ENCODE measurements at places on chromosomes 2 and 18.
A peak's percentile ranks its signal among the peaks of the same experiment; 100 is the strongest.

DNA sequence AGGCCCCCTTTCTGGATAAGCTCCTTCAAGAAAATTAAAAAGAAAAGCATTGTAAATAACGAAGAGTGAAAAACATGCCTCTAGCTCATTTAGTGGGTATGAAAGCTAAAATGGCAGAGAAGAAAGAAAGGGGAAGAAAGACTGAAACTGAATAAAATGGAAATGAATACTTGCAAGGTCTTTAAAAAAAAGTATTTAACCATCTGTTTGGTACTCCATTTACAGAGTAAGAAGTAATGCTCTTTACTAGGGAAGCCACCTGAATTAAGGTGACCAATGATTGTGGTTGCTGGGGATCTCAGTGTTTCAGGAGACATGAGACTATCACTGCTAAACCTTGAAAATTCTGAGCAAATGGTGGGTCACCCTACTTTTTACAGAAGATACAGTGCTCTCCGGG is 17.7 kb upstream of the ARL5A start:
- DNase-seq, result no peak

- DNase-seq, result no peak
These were observed 25.4 kb downstream of the SH3YL1 start for GRCh38 chr2:238431-238830.

DNA sequence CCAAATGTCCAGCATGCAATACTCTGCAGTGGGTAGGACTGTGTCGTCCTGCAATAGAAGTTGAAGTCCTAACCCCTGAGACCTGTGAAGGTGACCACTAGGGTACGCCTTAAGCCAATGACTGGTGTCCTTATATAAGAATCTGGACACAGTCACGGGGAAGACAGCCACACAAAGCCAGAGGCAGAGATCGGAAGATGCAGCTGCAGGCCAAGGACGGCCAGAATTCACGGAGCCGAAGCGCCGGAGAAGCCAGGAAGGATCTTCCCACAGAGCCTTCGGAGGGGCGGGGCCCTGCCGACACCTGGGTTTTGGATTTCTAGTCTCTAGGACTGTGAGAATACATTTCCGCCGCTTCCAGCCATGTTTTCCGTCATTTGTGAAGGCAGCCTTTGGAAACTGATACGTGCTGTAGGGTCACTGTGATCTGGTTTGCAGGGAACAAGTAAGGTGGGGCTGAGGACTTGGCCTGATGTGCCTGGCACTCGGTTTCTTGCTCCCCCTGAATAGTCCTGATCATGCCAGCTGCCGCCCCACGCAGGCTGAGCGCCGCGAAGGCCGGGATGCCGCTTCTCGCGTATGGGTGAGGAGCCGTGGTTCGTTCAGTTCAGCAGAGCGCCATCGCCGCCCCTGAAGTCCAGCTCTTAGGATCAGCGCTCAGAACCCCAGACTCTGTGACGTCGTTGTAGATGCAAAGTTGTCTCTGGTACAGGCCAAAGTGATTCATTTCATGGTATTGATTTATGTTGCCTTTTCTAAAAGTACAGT is 38.7 kb downstream of the PTGR3 start:
- no peak for DNase-seq

GRCh38 chr2:234793212-234793785 is 158.5 kb upstream of the SH3BP4 start:
- DNase-seq, result no peak

- DNase-seq, result no peak
These were observed 239.1 kb downstream of the KCNS3 start for GRCh38 chr2:18117592-18117991.

DNA sequence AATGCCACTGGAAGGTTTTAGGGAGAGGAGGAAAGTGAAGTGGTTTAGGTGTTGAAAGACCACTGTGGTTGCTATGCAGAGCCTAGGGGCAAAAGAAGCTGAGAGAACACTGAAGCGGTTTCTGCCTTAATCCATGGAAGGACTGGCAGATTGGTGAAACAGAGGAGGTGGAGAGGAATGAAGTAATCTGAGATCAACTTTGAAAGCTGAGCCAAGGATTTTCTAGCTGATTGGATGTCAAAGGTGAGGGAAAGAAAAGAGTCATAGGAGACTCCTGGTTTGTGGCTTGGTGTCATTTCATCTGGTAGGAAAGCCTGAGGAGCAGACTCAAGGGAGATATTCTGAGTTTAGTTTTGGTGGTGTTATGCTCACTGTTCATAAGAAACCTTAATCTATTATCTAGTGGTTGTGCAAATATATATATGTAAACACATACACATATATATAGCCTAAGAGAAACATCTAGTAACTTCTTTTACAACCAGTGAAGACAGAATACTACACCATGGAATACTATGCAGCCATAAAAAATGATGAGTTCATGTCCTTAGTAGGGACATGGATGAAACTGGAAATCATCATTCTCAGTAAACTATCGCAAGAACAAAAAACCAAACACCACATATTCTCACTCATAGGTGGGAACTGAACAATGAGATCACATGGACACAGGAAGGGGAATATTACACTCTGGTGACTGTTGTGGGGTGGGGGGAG is 134.1 kb upstream of the CREB1 start:
- DNase-seq, result no peak

- no peak for DNase-seq
These were observed 67.1 kb downstream of the SUMO1 start for GRCh38 chr2:202171241-202171825.

DNA sequence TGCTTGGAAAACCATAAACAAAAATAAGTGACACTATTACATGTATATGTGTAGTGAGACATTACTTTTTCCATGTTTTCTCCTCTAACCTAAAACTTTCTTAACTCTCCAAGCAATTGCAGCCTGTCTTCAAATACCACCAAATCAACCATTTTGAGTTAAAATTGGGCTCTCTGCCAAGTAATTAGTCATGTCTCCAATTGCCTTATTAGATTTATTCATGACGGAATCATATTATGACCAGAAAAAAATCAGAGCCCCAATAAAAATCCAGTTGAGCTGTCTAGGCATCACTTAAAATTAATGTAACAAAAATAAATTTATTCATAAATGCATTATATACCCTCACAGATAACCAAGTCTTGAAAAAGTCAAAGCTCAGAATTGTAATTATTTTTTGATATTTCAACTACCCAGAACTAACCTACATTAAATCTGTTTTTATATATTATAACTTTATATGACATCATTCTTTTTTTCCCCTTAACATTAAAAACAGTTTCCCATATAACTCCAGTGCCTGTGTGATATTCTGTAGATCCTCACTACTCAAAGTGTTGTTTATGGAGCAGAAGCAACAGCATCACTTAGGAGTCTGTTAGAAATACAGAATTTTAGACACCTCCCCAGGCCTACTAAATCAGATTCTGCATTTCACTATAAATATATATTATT is 157.0 kb downstream of the ERBB4 start:
- peak; percentile 20 for DNase-seq

- DNase-seq, result no peak
These were observed 147.2 kb upstream of the NFATC1 start for GRCh38 chr18:79248495-79249060.

DNA sequence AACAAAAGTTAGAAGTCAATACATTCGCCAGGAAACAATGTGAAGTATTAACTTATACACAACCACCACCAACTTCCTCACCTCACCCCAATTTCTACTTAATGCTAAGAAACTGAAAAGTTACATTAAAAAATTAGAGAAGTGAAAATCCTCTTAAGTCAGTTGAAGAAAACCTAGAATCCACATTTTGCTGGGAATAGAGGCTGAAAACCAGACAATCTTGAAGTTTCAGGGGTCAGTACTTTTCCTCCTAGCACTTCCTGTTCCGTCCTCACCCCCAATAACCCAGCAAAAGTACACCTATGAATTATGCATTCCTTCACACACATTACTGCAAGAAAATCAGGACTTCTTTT is 6.3 kb downstream of the YES1 start:
- DNase-seq, result no peak

- no peak for DNase-seq
These were observed 41.4 kb downstream of the PKP4 start for GRCh38 chr2:158498043-158498748.

GRCh38 chr2:151265991-151266390 is 4.3 kb upstream of the RBM43 start:
- no peak for DNase-seq

- no peak for DNase-seq
These were observed 100.3 kb upstream of the MBOAT2 start for GRCh38 chr2:9103663-9104277.

DNA sequence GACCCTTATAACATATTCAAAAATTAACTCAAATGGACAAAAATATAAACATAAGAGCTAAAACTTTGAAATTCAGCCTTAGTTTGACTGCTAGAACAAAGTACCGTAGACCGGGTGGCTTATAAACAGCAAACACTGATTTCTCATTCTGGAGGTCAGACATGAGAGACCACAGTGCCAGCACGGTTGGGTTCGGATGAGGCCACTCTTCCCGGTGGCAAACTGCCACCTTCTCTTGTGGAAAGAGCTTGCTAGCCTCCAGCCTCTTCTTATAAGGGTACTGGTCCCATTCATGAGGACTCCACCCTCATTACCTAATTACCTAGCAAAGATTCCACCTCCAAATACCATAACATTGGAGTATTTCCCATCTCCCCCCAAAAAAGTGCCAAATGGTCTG is 91.3 kb downstream of the FAM210A start:
- no peak for DNase-seq

- no peak for DNase-seq
These were observed 238.3 kb upstream of the TRIB2 start for GRCh38 chr2:12478151-12479064.

GRCh38 chr2:11891671-11892440 is 145.4 kb downstream of the LPIN1 start:
- no peak for DNase-seq

GRCh38 chr18:39599251-39599650 is 2033.7 kb upstream of the CELF4 start:
- DNase-seq, result no peak

GRCh38 chr2:86053166-86053565 is 52.5 kb downstream of the POLR1A start:
- DNase-seq, result no peak

GRCh38 chr18:3081584-3081991 is 68.6 kb upstream of the LPIN2 start:
- DNase-seq, result peak; percentile 88

Data from SK-N-MC (cell line).